Mesothelial cell of epicardium (in vitro differentiated cells): ENCODE measurements at places on chromosomes 2 and 18.

GRCh38 chr2:121228521-121228920 lies 56.5 kb downstream of the TFCP2L1 start:
- H3K27me3 ChIP-seq, result peaks cover under 1% of the 10 kb centered on the region
- DNase-seq, result no peak
- H3K36me3 ChIP-seq, result no peaks in the 10 kb centered on the region
- no peak overlapping the region for H3K4me3 ChIP-seq

- no peaks in the 10 kb centered on the region for H3K36me3 ChIP-seq
- no peaks in the 10 kb centered on the region for H3K27me3 ChIP-seq
- no peak overlapping the region for H3K27ac ChIP-seq
- no peak for DNase-seq
- no peak overlapping the region for H3K4me3 ChIP-seq
Measured at GRCh38 chr18:63606526-63606925, 19.4 kb downstream of the SERPINB13 start.

- H3K36me3 ChIP-seq, result peaks cover 1% of the 10 kb centered on the region
- H3K27me3 ChIP-seq, result no peaks in the 10 kb centered on the region
- DNase-seq, result no peak
- peak overlapping the region; percentile 22 for H3K4me3 ChIP-seq
- H3K4me1 ChIP-seq, result peaks cover 36% of the 10 kb centered on the region
Measured at GRCh38 chr2:12202313-12203075, 456.1 kb downstream of the LPIN1 start.

DNA sequence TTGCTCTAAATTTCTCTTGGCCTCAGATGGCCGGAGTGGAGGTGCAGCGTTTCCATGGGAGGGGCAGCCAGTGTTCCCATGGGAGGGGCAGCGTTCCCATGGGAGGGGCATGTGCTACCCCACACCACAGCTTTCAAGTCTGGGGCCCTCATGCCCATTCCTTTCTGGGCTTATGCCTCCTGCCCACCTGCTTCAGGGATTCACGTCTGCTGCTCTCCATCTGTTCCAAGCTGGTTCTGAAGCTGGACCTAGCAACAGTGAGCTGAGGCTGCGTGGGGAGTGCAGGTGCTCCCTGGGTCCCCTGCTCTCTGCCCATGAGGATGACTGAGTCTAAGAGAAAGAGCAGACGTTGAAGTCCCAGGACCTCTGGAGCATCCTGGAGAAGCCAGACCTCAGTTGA lies 243.1 kb upstream of the PXDN start:
- H3K27ac ChIP-seq, result no peak overlapping the region
- DNase-seq, result no peak
- peaks cover 65% of the 10 kb centered on the region for H3K27me3 ChIP-seq
- no peak overlapping the region for H3K4me3 ChIP-seq

- peaks cover 3% of the 10 kb centered on the region for H3K4me1 ChIP-seq
- H3K36me3 ChIP-seq, result peaks cover 5% of the 10 kb centered on the region
- no peak overlapping the region for H3K27ac ChIP-seq
- no peak overlapping the region for H3K4me3 ChIP-seq
Measured at GRCh38 chr2:207919164-207919919, 106.0 kb downstream of the PLEKHM3 start.

DNA sequence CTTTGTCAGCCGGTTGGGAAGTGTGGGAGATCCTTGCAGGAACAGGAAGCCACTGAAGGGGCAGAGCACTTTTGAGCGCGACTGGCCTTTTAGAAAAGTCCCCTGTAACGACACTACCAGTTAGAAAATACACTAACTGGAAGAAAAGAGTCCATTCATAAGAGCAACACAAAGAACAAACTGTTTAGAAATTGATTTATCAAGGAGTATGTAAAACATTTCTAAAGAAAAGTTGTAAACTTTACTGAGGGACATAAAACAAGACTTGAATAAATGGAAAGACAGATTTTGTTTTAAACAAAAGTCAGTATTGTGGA lies 29.8 kb upstream of the POMC start:
- H3K27ac ChIP-seq, result no peak overlapping the region
- H3K4me3 ChIP-seq, result no peak overlapping the region
- H3K36me3 ChIP-seq, result no peaks in the 10 kb centered on the region

DNA sequence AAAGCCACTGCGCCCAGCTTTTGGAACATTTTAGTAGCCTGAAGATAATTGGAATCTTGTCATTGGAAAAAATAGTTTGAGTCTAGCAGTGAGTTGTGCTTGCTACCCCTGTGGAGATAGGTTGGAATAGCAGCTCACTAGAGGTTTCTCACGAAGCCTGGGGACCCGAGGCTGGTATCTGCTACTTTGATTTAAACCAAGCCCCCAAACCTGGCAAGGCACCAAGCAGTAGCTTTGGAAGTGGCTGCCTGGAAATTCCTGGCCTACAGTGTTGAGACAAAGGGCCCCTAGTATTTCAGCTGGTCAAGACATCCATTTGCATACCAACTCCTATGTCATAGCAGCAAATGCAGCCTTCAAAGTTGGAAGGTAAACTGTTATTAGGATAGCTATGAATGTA lies 42.1 kb downstream of the NOP58 start:
- H3K27ac ChIP-seq, result peak overlapping the region; percentile 39
- no peaks in the 10 kb centered on the region for H3K27me3 ChIP-seq
- DNase-seq, result no peak
- H3K4me3 ChIP-seq, result no peak overlapping the region

GRCh38 chr2:192194265-192194865 lies 368 bp downstream of the TMEFF2 start:
- DNase-seq, result peak; percentile 62
- peaks cover 49% of the 10 kb centered on the region for H3K4me1 ChIP-seq
- no peaks in the 10 kb centered on the region for H3K36me3 ChIP-seq
- H3K27me3 ChIP-seq, result peaks cover 77% of the 10 kb centered on the region

DNA sequence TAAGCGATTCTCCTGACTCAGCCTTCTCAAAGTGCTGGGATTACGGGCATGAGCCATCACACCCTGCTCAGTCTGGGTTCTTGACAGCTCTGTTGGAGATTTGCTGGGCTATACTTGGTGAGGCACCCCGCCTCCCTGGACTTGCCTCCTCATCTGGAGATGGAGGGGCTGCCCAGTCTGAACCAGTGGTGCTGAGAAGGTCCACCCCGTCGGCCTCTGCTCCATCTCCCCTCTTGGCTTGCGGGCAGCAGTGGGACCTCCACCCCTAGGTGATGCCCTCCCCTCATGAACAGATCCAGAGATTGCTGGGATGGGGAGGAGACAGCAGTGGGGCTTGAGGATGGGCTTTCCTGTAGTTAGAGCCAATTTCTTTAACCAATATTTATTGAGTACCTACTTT lies 120.9 kb downstream of the CLIP4 start:
- DNase-seq, result no peak
- no peaks in the 10 kb centered on the region for H3K36me3 ChIP-seq
- H3K4me1 ChIP-seq, result peaks cover 7% of the 10 kb centered on the region

DNA sequence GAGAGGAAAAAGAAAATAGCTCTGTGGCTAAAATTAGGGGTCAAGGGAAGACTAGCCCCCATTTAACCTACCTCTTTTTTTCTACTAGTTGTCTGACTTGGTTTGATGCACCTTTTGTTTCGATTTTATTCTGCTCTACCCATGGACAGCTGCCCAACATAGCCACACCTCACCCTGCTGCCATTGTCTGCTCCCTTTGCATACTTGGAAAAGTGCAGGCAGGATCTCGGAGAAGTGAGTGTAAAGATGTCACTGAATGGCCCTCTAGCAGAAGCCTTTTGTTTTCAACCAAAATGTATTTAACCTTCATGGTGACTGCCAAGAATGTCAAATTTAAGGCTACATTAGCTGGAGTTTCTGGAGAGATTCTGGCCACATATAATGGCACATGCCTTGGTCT lies 62.9 kb downstream of the SETBP1 start:
- no peak overlapping the region for H3K4me3 ChIP-seq
- H3K27ac ChIP-seq, result no peak overlapping the region

GRCh38 chr2:134199123-134199522 lies 54.7 kb upstream of the MGAT5 start:
- H3K27me3 ChIP-seq, result no peaks in the 10 kb centered on the region
- H3K4me1 ChIP-seq, result peaks cover 14% of the 10 kb centered on the region
- no peak overlapping the region for H3K4me3 ChIP-seq
- H3K27ac ChIP-seq, result no peak overlapping the region
- no peak for DNase-seq

DNA sequence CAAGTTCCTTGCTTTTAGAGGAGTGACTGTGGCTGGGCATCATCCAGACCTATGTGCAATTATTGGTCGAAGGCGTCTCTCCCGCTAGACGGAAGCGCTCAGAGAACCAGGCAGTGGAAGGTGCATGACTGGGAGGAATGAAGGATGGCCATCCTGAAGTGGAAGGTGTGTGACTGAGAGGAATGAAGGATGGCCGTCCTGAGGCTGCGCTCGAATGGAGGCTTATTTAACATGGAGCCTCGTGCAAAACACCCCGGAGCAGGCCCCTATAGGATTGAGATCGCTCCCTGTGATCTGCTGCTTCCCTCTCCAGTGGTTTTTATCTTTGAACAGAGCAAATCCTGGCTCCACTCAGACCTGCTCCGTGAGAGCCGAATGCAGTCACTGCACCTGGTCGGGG lies 140.2 kb upstream of the ID2 start:
- no peak overlapping the region for H3K4me3 ChIP-seq
- no peak for DNase-seq
- H3K4me1 ChIP-seq, result peaks cover 74% of the 10 kb centered on the region
- H3K27me3 ChIP-seq, result no peaks in the 10 kb centered on the region

GRCh38 chr2:65660340-65660739 lies 227.9 kb upstream of the SPRED2 start:
- peaks cover 88% of the 10 kb centered on the region for H3K4me1 ChIP-seq
- peak overlapping the region; percentile 97 for H3K27ac ChIP-seq
- no peak overlapping the region for H3K4me3 ChIP-seq
- H3K27me3 ChIP-seq, result no peaks in the 10 kb centered on the region
- H3K36me3 ChIP-seq, result no peaks in the 10 kb centered on the region

DNA sequence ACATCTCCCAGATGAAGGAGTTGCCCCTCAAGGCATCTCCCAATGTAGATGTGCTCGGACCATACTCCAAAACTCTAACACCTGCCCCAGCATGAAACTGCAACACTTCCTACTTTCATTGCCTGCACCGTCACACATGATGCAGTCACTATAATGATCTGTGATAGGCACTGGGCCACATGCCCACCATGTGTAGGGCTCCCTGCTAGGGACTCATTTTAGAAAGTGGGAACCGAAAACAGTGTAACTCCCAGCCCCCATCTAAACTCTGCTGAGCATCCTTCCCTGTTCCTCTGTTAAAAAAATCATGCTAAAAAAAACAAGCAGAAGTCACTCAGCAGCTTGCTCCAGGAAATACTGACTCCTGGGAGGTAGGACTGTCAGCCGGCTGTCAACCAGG lies 496.1 kb upstream of the RAB6C start:
- DNase-seq, result no peak
- no peak overlapping the region for H3K4me3 ChIP-seq
- H3K4me1 ChIP-seq, result peaks cover 9% of the 10 kb centered on the region
- H3K27ac ChIP-seq, result no peak overlapping the region

GRCh38 chr2:168633200-168633599 lies 169.2 kb upstream of the NOSTRIN start:
- H3K27me3 ChIP-seq, result no peaks in the 10 kb centered on the region
- H3K27ac ChIP-seq, result no peak overlapping the region
- H3K36me3 ChIP-seq, result peaks cover 3% of the 10 kb centered on the region

DNA sequence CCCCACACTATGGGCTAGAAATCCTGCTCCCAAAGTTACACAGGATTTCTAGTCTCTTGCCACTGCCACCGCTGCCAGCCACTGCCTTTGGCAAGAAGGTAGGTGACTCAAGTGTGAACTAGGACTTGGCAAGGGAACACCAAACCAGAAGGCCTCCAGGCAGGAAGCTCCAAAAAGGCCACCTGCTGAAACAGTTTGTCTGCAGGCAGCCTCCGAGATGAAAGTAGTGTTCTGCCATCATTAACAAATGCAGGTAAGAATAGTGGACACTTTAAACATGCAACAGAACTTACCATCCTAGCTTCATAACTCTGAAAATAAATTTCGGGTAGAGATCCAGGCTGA lies 3.9 kb downstream of the ANKRD44 start:
- H3K36me3 ChIP-seq, result no peaks in the 10 kb centered on the region
- no peak for DNase-seq
- H3K27ac ChIP-seq, result no peak overlapping the region
- H3K27me3 ChIP-seq, result peaks cover 18% of the 10 kb centered on the region

GRCh38 chr2:223001797-223002175 lies 50.2 kb upstream of the KCNE4 start:
- H3K27me3 ChIP-seq, result no peaks in the 10 kb centered on the region
- no peak for DNase-seq
- H3K36me3 ChIP-seq, result peaks cover 1% of the 10 kb centered on the region
